PC-3 (cell line): ENCODE measurements at places on chromosomes 3 and 15. TPM values are rescaled to one million over a fixed set of nuclear protein-coding genes. Genes with fewer than 3 reads are reported as not detected.

DNA sequence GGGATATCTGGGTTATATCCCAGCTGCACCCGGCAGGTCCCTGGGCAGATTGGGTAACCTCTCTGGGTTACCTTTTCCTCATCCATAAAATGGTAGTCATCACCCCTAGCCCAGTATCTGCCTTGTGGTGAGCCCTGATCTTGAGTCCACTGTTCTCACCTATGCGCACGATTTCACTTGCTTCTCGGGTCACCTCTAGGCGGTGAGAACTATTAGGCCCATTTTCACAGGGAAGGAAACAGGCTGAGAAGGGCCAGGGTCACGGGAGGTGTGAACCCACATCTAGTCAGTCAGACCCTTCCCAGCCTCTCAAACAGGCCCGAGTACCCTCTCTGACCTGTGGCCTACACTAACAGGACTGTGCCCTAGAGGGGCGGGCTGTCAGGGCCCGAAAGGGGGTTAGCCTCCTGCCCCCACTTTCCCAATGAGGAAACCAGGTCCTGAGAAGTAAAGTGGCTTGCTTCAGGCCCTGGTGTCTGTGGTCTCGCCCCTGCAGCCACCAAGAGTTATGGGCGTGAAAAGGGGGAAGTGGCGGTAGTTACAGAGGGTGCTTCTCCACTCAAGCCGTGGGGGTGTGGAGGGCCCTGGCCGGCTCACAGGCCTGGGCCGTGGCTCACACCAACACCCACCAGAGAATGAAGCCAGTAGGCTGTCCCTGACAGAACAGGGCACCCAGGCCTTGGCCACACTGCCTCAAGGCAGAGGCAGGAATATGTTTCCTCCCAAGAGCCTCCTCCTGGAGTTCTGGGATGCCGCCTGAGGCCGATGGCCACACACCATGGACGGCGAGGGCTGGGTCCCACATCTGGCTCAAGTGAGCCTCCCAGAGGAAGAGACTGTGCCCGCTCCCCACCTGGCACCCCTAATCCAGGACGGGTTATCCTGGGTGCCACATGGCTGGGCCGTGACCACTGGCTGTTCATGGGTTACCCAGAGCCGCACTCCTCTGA lies 19.5 kb downstream of the PSTPIP1 start:
- no peak for DNase-seq

- DNase-seq, result no peak
Observed at GRCh38 chr3:187450431-187451190, 82.4 kb downstream of the RTP4 start.

DNA sequence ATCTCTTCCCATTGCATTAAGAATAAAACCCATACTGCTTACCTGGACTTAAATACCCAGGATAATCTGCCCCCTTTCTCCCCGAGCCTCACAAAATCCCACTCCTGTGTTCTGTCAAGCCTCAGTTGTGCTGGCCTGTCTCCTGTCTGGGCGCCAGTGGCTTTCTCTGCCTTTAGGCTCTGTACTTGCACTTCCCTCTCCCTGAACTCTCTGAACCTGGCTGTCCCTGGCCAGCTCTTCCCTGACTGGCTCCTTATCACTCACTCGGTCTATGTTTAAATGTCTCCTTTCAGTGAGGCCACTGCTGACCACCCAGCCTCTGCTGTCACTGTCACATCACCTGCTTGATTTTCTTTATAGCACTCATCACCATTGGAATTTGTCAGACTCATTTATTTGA lies 382.7 kb upstream of the PPP2R3A start:
- no peak for DNase-seq

- peak; percentile 85 for DNase-seq
Observed at GRCh38 chr3:54870423-54870822, 57.4 kb downstream of the LRTM1 start.

DNA sequence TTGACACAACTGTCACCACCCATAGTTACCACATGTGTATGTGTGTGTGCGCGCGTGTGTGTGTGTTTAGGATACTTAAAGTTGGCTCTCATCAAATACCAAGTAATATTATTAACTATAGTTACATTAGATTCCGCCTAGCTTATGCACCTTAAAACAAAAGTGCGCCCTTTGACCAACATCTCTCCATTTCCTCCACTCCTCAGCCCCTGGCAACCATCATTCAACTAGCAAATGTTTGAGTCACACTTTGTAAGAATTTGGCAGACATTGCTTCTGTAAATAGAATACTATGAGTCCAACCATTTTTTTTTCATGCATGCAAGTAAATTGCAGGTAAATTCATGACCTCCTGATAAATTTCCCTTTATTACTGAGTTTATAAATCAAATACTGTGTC lies 169.3 kb downstream of the GBE1 start:
- DNase-seq, result peak; percentile 89

DNA sequence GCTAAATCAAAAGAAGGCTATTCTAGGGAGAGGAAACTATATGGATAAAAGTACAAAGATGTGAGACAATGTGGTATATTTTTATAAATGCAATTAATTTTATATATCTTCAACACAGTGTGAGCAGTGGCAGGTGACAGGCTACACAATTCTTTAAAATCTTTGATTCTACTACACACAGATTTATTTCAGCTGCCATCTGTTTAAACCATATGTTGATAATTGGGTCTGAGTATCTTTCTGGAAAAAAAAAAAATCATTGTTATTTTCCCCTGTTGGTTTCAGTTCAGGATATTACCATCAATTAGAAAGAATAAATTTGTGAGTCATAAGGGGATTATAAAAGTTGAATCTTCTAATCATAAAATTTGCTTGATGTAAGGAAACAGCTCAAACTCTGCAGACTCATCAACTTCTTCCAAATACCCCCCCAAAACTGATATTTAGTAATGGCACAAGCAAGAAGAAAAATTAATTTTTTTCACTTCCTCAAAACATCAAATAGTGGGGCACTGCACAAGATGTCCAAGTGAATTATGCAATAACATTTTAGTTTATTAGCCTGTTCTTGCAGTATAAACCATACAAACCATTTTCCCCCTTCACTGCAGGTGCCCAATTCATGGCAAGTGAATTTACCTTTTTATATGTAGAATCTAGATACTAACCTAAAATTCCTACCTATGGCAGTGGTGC lies 12.0 kb downstream of the PIERCE2 start:
- no peak for DNase-seq

DNA sequence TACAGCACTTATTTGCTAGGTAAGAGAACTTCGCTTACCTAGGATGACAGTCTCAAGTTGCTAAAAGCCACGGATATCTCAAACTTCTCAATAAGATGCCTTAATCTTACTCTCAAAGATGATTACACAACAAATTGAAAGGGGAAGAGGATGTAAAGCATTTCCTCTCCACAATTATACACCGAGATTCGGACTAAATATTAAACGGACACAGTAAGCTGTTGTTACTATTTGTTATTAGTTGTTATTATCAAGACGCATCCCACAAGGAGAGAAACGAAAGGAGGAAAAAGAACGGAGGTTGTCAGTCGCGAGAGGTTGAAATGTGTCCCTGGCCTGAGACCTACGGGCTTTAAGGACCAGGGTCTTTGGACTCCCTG lies 660 bp downstream of the ZNF106 start:
- no peak for DNase-seq

DNA sequence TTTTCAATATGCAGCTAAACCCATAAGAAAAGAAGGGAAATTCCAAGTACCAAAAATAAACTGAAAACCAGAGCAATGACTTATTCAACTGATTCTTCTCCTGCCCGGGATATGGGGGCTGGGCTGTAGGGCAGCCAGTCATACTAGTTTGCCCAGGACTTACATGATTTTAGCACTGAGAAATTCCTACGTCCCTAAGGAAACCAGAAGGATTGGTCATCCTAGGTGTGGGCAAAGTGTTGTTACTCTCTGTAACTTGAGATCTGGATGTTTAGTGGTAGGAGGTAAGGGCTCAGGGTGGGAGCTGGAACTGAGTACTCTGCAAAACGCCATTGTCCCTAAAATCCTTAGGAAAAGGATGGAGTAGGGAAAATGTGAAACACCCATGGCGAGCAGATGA lies 1.2 kb upstream of the DAZL start:
- peak; percentile 90 for DNase-seq

- no peak for DNase-seq
Observed at GRCh38 chr3:56917361-56918110, 115.8 kb upstream of the ARHGEF3 start.

DNA sequence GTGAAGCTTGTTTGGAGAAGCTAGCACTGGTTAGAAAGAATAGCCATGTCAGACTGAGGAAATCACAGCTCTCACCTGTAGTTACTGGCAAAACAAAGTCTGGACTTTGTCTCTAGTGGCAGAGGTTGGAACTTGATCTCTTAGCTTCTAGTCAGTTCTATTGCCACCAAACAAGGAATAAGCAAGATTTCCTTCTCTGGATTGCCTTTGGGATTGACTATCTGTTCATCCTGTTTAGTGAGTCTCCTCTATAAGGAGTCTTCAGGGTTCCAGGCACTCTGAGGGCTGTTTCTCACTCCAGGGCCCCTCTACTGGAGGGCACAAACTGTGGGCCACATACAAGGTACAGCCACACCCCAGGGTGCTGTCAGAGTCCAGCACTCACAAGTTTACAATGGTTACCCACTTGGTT lies 426.6 kb upstream of the THBS1 start:
- peak; percentile 45 for DNase-seq

DNA sequence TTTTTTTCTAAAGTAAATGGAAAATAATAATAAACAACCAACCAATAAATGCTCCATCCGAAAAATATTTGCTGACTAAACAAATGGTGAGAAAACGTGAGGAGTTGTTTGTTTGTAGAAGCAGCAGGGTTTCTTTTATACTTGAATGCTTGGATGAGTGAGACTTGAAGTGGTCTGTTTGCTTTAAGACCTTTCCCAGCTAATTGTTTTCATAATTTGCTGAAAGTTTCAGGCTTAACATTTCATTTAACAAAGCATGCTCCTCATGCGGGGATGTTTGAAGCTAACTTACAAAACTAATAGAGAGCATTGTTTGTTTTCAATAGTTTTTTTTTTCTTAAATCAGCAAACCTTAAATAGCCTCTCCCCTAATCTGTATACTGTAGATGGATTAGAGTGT lies 484.6 kb downstream of the ROBO2 start:
- no peak for DNase-seq

DNA sequence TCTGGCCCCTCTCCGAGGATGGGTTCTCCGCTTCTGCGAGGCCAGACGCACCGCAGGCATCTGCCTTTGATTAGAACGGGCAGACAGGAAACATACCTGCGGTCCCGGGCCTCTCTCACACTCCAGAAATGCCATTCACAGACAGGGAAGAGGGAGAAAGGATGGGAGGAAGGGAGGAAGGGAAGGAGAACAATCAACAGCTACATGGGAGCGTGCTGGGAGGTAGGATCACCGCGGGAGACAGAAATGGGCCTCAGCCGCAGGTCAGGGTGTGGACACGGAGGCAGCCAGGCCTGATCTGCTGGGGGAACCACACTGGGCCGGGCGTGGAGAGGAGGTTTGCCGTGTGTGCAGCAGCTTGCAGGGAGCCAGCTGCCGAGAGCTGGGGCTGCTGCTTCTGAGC lies 90.7 kb upstream of the RGMA start:
- DNase-seq, result no peak

DNA sequence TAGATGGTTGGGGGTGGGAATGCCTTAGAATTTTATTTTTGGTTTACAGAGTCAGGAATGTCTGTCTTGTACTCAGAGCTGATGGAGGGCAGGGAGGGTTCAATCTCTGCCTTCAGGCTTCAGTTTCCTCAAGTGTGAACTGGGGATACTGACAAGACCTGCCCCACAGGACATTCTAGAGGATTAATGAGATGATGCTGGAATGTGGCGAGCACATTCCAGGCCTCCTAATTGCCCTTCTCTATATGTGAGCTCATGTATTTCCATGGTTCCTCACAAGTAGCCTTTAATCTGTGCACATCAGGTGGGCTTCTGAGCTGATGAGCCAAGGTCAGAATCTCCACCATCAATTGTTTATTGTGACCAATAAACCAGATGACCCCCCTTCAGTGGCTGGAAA lies 90.4 kb downstream of the CACNA2D3 start:
- DNase-seq, result no peak

DNA sequence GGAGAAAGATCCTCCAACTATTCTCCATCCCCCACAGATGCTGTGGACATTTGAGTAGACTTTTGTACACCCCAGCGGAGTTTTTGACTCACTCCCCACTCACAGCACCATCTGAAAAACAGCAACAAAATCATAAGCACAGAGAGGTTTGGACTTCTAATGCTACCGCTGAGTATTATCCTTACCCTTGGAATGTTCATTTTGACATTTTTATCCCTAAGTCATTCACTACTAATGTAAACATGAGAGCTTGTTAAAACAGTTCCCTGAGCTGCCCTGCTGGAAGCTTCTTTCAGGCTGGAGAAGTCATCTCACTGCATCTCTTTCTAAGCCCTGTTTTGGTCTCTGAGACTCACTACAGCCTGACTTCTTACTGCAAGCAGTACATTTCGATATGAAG lies 1045.9 kb downstream of the MCTP2 start:
- DNase-seq, result peak; percentile 37

DNA sequence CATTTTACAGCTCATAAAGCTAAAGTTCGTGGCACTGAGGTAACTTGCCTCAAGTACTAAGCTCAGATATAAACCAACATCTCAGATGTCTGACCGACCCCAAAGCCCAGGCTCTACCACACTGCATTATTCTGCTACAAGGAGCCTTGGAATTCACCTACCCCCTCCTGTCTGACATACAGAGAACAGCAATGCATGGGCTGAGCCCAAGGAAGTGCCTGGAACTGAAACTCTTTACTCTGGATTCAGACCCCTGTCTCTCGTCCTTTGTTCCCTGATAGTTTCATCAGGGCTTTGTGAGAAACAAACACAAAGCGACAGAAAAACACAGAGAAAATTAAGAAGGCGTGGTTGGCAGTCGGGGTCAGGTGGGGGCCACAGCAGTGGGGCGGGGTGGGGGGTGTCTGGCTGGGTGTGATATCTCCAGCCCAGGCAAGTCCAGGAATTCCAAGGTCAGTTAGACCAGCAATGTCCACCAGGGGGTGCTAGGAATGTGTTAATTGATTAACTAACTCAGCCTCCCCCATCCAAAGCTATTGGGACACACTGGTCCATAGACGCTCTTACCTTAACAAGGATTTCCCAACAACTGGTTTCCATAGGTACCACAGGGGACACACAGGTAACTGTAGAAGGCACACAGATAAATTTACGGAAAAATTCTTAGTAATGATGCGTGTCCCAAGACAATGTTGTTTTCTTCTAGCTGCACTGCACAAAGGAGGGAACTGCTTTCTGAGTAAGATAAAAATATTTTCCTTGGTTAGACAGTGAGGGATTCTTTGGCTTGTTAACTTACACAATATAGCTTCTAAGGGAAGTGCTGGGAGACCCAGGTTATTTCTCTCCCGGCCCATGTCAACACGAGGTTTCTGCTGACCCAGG lies 18.8 kb upstream of the SSUH2 start:
- peak; percentile 92 for DNase-seq

Gene LHFPL4
- total RNA-seq, result not detected in 2 replicates

Gene CLDN11
- 32.0 and 38.0 TPM in 2 replicates for total RNA-seq

Gene WDR72
- total RNA-seq, result 4.7 and 5.9 TPM in 2 replicates

Gene GRM7
- total RNA-seq, result not detected in 2 replicates

Gene OR4F6
- not detected in 2 replicates for total RNA-seq

Gene RNF111
- total RNA-seq, result 13.3 and 18.3 TPM in 2 replicates

Gene PIERCE2
- total RNA-seq, result 0.63 and 3.1 TPM in 2 replicates

Gene SV2B
- total RNA-seq, result not detected in 2 replicates

Gene TRANK1
- total RNA-seq, result 0.58 and 2.4 TPM in 2 replicates

Gene RARRES1
- total RNA-seq, result 0.73 TPM in 1 of 2 replicates, not detected in the other
